WTC11 (cell line): ENCODE measurements at places on chromosomes 1 and 21.

DNA sequence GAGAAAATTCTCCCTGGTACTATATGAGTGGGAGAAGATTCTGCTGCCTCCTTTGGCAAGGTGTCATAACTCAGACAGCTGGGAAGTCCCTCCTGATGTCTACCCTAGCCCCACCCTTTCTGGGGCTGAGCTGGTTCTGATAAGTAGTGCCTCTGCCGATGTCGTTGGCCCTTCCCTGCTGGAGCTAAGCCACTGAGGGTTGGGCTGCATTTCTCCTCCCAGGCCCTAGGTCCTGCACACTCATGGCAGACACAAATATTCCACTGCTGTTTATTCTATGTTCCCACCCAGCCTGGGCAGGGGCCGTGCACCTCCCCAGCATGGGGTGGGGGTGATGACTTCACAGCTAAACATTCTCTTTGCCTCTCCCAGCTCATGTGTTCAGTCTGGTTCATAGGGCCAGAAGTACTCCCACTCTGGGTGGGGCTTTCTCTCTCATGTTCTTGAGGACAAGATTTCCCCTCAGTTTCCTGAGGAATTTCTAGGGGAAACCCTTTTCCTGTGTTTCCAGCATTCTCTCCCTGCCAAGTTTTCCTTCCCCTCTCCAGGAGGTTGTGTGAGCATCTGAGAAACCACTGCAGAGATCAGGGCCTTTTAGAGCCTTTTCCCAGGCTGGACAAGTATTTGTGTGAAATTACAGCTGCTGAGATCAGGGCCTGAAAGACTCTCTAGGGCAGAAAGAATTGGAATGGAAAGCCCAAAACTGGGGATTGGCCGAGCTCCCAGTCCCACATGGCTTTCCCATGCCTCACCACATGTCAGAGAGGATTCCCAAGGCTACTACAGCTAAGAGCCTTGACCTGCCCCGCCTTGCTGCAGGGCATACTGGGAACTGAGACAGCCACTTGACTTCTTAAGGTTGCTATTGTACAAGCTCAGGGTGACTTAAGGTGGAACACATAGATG, 66.2 kb downstream of the ATP2B4 start:
- H3K27ac ChIP-seq = 0 out of 2 replicates have a peak overlapping the region, but pooled peaks have one; percentile 42
- H3K36me3 ChIP-seq = no peaks in the 10 kb centered on the region
- no peak for DNase-seq
- H3K27me3 ChIP-seq = no peaks in the 10 kb centered on the region
- peaks cover 22% of the 10 kb centered on the region for H3K4me1 ChIP-seq
- no peak overlapping the region for H3K4me3 ChIP-seq

- no peak for DNase-seq
- H3K27me3 ChIP-seq = peaks cover 4% of the 10 kb centered on the region; the same call in 1 of the 2 replicates
- no peaks in the 10 kb centered on the region for H3K4me1 ChIP-seq
- H3K36me3 ChIP-seq = no peaks in the 10 kb centered on the region
- no peak overlapping the region for H3K27ac ChIP-seq
- no peak overlapping the region for H3K4me3 ChIP-seq
These were observed 102.5 kb upstream of the COA6 start for GRCh38 chr1:234270581-234271242.

GRCh38 chr1:21084111-21084810, 92.4 kb downstream of the EIF4G3 start:
- no peak for DNase-seq
- H3K36me3 ChIP-seq = peaks cover 18% of the 10 kb centered on the region
- H3K4me1 ChIP-seq = peaks cover 7% of the 10 kb centered on the region
- no peak overlapping the region for H3K4me3 ChIP-seq
- peak overlapping the region; percentile 66 for H3K27ac ChIP-seq

DNA sequence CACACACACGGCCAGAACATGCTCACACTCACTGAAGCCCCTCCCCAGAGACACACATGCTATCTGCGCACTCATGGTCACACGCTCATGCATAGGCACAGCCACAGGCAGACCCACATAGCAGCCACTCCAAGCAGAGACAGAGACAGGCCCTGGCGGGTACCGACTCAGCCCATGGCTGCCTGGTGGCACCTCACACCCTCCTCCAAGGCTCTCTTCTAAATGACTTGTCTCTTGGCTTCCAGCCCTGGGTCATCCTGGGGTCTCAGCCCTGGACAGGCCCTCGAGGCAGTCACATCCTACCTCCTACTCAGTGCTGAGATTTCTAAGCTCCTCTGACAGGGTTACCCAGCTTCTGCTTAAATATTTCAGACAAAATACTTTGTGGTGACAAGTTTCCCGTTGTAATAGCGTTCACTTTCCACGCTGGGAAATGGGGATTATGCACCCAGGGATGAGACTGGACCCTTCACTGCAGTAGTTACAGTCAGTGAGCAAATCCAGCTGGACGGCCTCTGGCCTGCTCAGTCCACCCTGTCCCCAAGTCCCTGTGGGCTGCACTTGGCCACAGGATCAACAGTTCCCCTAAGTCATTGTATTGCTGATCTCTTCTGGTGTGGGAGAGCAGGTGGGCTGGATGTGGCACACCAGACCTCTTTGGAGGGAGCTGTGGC, 2.9 kb upstream of the NFASC start:
- no peak overlapping the region for H3K4me3 ChIP-seq
- DNase-seq = no peak
- H3K27me3 ChIP-seq = no peaks in the 10 kb centered on the region; the same call in 1 of the 2 replicates
- no peak overlapping the region for H3K27ac ChIP-seq
- no peaks in the 10 kb centered on the region for H3K36me3 ChIP-seq
- peaks cover 12% of the 10 kb centered on the region for H3K4me1 ChIP-seq

DNA sequence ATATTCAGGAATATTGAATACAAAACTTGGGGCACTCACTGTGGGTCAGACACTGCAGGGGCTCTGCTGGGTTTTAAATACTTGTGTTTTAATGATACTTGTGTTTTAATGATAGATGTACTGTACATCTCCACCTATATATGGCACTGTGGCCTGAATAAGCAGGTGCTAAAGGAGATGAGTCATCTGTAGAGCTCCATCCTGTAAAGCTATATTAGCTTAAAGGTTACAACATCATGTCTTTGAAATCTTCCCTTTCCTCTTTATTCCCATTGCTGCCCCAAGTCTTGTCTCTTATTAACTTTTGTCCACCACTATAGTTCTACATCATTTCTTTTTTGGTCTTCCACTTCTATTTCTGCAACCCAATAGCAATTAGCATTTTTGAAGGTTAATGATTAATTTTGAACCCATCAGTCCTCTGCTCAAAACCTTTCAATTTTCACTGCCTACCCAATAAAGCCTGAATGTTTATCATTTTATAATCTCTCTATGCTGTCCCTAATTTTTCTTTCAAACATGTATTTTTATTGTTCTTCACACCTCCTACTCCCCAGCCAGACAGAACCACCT, 113.3 kb upstream of the PTGFR start:
- DNase-seq = no peak
- no peaks in the 10 kb centered on the region for H3K36me3 ChIP-seq
- no peak overlapping the region for H3K4me3 ChIP-seq
- H3K4me1 ChIP-seq = no peaks in the 10 kb centered on the region
- H3K27ac ChIP-seq = no peak overlapping the region
- H3K27me3 ChIP-seq = no peaks in the 10 kb centered on the region; the same call in 1 of the 2 replicates

DNA sequence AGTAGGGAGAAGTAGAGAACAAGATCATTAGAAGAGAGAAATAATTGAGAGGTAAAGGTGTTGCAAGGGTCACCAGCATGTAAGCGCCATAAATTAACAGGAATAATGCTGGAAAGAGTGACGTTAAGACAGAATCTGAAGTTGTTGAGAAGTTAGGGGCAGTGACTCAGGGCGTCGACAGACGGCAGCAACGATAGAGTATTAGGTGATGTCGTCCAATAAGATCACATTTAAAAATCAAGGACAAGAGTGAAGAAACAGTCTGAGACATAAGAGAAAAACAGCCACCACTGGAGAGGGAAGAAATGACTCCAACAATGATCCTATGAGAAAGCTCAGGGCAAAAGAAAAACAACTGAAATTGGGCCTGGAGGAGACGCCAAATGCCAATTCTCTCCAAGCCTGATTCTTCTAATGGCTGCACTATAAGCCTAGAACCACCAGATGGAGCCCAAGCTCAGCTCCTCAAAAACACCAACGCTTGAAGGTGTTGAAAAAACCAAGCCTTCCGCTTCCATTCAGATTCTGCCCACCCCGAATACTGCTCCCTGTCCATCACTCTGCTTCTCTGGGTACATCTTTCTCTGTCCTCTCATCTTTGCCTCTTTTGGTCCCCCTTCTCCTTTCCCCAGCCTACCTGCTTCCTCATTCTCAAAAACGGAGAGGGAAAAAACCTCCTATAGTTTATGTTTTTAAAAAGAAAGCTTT, 70.0 kb downstream of the LUZP1 start:
- no peak overlapping the region for H3K4me3 ChIP-seq
- peak; percentile 59 for DNase-seq

DNA sequence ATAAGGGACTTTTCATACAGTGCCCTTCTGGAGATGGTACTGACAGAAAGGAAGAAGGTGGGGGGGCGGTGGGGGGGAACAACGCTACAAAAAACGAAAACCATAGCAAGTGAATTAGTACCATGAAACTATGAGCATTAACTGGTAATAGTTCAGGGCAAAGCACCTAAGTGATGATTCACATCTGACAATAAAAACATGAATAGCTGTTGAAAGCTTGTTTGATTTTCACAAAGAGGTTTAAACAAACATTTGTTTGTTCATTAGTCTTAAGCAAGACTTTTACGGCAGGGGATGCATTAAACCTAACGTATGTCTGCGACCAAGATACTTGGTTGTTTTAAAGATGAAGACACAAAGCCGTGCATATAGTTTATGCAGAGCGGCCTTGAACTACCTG, 177.5 kb downstream of the LMO4 start:
- H3K27ac ChIP-seq = no peak overlapping the region
- no peaks in the 10 kb centered on the region for H3K36me3 ChIP-seq
- DNase-seq = no peak
- peaks cover 10% of the 10 kb centered on the region; the same call in 1 of the 2 replicates for H3K4me1 ChIP-seq
- H3K27me3 ChIP-seq = no peaks in the 10 kb centered on the region

GRCh38 chr1:229408458-229409037, 25.3 kb downstream of the ACTA1 start:
- H3K27me3 ChIP-seq = peaks cover 88% of the 10 kb centered on the region
- no peaks in the 10 kb centered on the region for H3K36me3 ChIP-seq
- no peak overlapping the region for H3K27ac ChIP-seq

GRCh38 chr1:30911059-30911954, 2.7 kb upstream of the SDC3 start:
- H3K27me3 ChIP-seq = peaks cover 17% of the 10 kb centered on the region
- peaks cover 33% of the 10 kb centered on the region for H3K4me1 ChIP-seq
- H3K36me3 ChIP-seq = no peaks in the 10 kb centered on the region
- no peak overlapping the region for H3K4me3 ChIP-seq
- no peak overlapping the region for H3K27ac ChIP-seq

- H3K27ac ChIP-seq = no peak overlapping the region
- no peaks in the 10 kb centered on the region for H3K36me3 ChIP-seq
- no peak for DNase-seq
- H3K27me3 ChIP-seq = no peaks in the 10 kb centered on the region
These were observed 9.4 kb upstream of the THEMIS2 start for GRCh38 chr1:27862671-27863537.

GRCh38 chr1:51482881-51483280, 36.2 kb downstream of the EPS15 start:
- DNase-seq = no peak
- H3K27me3 ChIP-seq = no peaks in the 10 kb centered on the region
- H3K36me3 ChIP-seq = peaks cover 10% of the 10 kb centered on the region
- H3K4me1 ChIP-seq = no peaks in the 10 kb centered on the region
- no peak overlapping the region for H3K4me3 ChIP-seq

DNA sequence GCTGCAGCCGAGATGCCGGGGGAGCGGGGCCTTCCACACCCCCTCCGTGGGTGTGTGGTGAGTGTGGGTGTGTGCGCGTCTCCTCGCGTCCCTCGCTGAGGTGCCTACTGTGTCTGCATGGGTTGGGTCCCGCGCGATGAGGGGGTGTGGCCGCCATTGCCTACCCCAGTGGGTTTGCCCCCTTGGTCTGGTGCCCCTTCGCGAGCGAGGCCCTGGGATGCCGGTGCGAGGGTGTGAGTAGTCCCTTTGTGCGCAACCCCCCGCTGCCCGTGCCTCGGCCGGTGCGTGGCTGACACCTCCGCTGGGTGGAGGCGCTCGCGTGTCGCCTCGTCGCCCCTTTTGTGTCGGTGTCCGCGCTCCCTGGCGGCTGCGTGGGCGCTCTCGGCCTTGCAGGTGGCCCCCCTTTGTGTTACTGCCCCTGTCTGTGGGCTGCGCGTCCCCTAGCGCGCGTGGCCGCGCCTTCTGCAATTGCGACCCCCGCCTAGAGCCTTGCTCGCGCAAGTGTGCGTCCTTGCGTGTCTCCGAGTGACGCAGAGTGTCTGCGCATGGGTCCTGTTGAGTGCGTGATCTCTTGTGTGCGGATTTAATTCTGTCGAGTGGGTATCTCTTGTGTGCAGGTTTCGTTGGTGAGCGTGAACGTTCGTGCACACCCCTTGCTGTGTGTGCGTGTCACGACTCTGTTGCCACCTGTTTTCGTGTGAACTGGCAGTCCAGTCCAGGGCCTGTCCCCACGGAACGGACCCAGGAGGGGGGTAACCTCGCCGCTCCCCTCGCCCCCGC, 553 bp downstream of the TTC3 start:
- peaks cover 44% of the 10 kb centered on the region for H3K27me3 ChIP-seq
- no peak overlapping the region for H3K27ac ChIP-seq
- DNase-seq = no peak
- H3K4me3 ChIP-seq = peak overlapping the region; percentile 82
- H3K4me1 ChIP-seq = peaks cover 17% of the 10 kb centered on the region
- peaks cover 10% of the 10 kb centered on the region for H3K36me3 ChIP-seq

DNA sequence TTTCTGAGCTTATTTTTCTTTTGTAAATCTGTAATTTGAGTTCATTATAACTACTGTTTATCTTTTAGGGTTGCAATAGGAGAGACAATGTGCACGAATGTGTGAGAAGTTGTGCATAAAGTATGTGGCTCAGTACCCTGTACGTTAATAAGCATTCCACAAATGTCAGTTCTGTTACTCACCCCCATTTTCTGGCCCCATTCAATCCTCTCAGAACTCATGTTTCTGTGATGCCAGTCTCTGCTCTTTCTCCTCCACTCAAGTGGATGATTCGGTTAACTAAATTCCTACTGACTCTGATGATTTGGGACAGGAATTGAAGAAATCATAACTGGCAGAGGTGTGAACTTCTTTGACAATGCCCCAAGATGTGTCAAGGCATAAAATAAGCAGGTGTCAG, 10.2 kb upstream of the DMRTB1 start:
- H3K27me3 ChIP-seq = no peaks in the 10 kb centered on the region; the same call in 1 of the 2 replicates
- H3K4me1 ChIP-seq = peaks cover 74% of the 10 kb centered on the region
- H3K36me3 ChIP-seq = peaks cover 20% of the 10 kb centered on the region

- no peak overlapping the region for H3K27ac ChIP-seq
- no peaks in the 10 kb centered on the region for H3K36me3 ChIP-seq
- H3K27me3 ChIP-seq = no peaks in the 10 kb centered on the region; the same call in 1 of the 2 replicates
- no peak for DNase-seq
- peaks cover 22% of the 10 kb centered on the region for H3K4me1 ChIP-seq
These were observed 135.3 kb downstream of the RUNX1 start for GRCh38 chr21:34913811-34914210.

DNA sequence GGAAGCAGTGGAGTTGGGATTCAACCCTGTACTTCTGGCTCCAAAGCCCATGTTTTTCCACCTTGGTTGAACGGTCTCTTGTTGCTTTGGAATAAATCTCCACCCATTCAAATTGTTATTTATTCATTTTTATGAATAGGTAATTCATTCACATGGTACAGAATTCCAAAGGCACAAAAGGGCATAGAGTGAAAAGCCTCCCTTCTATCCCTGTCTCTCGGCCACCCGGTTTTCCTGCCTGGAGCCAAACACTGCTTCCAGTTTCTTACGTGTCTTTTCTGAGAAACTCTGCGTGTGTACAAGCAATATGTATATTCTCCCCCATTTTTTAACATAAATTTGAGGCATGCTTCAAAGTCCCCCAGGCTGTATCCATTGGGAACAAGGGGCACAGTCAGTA, 3.9 kb downstream of the EXTL1 start:
- no peaks in the 10 kb centered on the region for H3K36me3 ChIP-seq
- no peak overlapping the region for H3K27ac ChIP-seq
- no peaks in the 10 kb centered on the region for H3K27me3 ChIP-seq
- peaks cover 12% of the 10 kb centered on the region for H3K4me1 ChIP-seq
- no peak overlapping the region for H3K4me3 ChIP-seq
